ENCODE measurements at places on chromosomes 6 and 20. TPM values are rescaled to one million over a fixed set of nuclear protein-coding genes. Genes with fewer than 3 reads are reported as not detected.

DNA sequence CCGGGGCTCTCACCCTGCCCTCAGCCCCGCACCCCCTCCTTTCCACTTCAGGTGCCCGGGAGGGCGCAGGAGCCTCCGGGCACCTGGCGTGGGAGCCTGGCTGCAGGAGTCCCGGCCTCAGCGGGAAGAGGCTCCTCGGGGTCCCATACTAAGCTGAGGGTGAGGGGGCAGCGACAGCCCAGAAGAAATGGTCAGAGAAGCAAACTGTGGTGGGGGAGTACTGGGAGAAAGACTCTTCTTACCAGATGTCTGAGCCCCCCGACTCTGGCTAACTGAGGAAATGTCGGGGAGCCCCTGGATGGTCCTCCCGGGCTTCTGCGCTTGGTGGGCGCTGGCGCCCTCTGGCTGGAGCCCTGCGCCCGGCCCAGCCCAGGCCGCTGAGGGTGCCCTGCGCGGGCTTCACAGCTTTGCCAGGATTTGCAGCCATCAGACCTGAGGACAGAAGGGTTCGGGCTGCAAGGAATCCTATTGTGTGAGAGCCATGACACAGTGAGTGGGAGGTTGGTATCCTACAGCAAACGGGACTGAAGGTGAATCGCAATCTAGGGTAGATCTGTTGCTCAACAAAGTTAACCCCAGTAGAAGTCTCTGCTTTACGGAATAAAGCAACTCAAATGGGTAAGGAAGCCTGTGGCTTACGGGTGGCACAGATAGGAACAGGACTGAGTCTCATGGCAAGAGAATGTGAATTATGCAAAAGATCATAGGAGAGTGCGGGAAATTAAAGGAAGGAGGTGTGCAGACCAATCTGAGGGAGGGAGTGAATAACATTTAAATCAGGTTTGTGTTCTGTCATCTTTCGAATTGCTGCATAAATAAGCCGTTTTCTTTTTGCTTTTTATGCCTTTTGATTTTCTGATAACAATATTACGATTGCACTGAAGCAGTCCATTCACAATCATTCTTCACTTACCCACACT, 639 bp upstream of the RCAN2 start:
- DNase-seq, result no peak

DNA sequence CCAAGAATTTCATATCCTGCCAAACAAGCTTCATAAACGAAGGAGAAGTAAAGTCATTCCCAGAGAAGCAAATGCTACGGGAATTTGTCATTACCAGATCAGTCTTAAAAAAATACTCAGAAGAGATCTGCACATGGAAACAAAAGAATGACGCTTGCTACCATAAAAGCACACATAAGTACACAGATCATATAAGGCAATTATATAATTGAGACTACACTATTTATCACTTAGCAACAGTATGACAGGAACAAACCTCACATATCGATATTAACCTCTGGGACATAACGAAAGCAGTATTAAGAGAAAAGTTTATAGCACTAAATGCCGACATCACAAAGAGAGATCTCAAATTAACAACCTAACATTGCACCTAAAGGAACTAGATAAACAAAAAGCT, 67.6 kb upstream of the TMEM200A start:
- no peak for DNase-seq

- no peak for DNase-seq
These were observed 18.4 kb upstream of the SPAG4 start for GRCh38 chr20:35597186-35597585.

BPIFA1 gene
- not detected for total RNA-seq

Data from naive thymus-derived CD8-positive, alpha-beta T cell (primary cell).